T1000 (cell line): ENCODE measurements at places on chromosomes 13 and 19.

DNA sequence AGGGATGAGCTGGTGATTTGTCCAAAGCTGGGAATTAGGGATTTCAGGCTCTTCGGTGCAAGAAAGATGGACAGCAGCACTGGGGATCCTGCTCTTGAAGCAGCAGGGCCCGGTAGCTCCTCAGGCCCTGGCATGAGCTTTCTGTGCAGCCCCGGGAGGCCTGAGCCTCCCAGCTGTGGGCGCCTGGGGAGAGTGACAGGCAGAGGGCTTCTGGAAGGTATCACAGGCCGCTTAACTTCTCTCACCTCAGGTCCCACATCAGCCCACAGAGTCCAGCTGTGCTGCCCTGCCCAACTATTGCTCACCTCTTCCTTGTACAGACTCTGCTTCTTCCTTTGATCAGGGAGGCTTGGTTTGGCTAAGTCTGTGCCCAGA, 14.6 kb upstream of the ZNF536 start:
- no peak for DNase-seq

DNA sequence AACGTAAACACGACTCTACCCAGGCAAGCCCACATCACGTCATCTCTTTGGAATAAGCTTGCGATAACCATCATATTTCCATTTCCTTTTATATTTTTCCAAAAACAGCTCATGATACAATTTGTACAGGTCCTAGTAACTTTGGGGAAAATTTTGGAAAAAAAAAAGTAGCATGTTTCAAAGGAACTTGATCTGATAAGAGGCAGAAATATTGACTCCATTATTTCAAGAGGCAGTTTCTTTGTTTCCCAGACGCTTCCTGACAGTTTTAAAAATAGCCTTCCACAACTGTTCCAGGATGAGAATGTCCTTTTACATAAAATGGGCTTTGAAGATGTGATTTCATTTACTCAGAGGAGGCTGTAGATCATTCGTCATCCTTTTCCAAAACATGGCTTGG, 23.1 kb downstream of the KLF2 start:
- no peak for DNase-seq

GRCh38 chr13:78183732-78184131, 265.1 kb upstream of the EDNRB start:
- DNase-seq, result no peak

- no peak for DNase-seq
Observed at GRCh38 chr19:45311621-45312020, 11.1 kb downstream of the CKM start.

DNA sequence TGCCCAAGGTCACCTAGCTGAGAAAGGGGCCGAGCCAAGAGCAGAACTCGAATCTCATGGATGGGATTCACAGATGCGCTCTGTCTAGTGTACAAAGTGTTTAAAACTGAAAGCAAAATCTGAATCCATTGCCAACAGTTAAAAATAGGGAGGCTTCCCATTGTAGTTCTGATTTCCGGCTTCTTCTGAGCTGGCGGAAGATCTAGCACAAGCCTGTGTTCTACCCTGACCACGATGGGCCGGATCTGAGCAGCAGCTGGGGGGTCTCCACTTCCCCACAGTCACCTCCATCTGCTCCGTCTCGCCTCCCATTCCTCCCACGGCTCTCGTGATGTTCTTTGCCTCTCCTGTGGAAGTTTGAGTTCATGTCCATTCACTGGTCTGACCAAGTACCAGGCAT, 2.4 kb downstream of the CACNG8 start:
- no peak for DNase-seq

GRCh38 chr13:91572439-91572838, 174.0 kb downstream of the GPC5 start:
- DNase-seq, result no peak

- no peak for DNase-seq
Observed at GRCh38 chr13:30235216-30235615, 72.1 kb downstream of the KATNAL1 start.

GRCh38 chr13:29452773-29453616, 142.5 kb downstream of the SLC7A1 start:
- DNase-seq, result no peak

GRCh38 chr19:37986048-37986750, 79.2 kb downstream of the SIPA1L3 start:
- no peak for DNase-seq

DNA sequence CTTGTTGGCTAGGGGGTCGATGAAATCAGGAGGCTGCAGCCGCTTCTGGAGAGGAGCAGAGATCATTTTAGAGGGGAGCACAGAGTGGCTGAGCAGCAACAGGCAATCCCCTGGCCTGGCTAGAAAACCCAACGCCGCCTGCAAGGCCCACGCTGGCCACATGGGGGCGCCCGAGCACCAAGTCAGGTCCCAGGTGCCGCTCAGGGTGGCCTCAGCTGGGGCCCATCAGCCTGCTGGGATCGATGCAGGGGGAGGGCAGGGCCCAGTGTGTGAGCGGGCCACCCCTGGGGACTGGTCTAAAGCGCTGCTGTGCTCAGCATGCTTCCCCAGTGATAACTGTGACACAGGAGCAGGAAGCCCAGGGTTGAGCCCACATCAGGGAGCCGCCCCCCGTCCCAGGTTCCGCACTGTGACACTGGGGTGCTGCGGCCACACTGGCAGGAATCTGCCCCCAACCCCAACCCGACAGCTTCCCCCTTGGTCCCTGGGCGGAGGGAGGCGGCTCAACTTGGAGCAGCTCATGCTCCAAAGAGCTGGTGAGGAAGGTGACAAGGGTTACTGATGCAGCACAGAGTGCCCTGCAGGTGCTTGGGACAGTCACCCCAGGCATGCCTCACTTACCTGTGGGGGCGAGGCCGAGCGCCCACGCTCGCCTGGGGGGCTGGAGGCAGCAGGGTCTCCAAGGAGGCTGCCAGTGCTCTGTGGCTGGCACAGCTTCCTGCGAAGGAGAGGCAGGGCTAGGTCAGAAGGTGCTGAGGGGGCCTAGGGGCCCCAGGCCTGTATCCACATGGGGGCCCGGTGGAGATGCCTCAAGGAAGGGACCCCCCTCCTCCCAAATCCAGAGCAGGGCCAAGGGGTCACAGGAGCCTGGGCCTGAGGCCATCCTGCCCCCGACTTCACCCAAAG, 13.3 kb upstream of the ISYNA1 start:
- peak; percentile 78 for DNase-seq

GRCh38 chr13:46831588-46832194, 34.7 kb upstream of the ESD start:
- DNase-seq, result no peak

DNA sequence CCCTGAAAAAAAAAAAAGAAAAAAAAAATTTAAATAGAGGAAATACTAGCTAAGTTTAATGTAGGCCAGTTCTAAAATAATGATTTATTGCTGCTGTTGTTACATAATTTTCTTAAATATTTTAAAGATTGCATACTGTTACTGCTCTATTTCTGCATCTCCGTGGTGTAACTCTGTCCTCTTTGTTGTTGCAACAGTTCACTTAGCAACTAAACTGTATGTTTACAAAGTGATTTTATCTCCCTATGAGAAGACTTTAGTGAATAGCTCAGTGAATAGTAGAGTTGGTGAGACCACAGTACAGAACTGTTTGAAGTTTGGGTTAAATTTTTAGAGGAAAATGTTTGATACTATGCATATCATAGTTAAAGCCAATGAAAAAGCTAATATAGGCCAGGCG, 19.4 kb downstream of the BRCA2 start:
- no peak for DNase-seq

DNA sequence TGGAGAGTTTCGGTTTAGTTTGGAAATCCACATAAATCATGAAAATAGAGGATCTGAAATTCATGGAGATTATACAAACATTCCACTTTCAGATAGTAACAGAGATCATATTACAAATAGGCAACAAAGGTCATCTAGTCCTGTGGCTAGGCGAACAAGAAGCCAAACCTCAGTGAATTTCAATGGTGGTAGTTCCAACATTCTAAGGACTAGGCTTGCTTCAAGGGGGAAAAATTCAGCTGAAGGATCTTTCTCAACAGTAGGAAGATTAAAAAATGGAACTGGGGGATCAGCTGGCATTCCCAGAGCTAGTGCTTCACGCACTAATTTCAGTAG, 47.0 kb downstream of the FOXO1 start:
- DNase-seq, result no peak

DNA sequence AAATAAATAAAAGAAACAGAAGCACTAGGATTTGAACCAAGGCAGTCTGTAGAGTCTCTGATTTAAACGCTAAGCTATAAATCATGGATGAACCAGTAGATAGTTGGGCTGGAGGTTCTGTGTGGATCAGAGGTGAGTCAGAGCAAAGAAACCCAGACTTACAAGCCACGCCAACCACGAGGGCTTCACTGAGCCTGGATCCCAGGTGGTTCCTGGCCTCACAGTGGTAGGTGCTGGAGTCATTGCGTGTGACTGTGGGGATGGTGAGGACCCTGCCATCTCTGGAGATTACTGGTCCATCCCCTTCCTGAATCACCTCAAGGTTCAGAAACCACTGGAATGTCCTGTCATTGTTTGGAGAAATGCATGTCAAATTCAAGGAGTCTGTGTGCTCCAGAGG, 19.3 kb upstream of the CEACAM20 start:
- DNase-seq, result peak; percentile 37

GRCh38 chr19:7516333-7516732, 430 bp downstream of the ZNF358 start:
- no peak for DNase-seq

- no peak for DNase-seq
Observed at GRCh38 chr13:45055198-45055901, 65.0 kb upstream of the GTF2F2 start.

DNA sequence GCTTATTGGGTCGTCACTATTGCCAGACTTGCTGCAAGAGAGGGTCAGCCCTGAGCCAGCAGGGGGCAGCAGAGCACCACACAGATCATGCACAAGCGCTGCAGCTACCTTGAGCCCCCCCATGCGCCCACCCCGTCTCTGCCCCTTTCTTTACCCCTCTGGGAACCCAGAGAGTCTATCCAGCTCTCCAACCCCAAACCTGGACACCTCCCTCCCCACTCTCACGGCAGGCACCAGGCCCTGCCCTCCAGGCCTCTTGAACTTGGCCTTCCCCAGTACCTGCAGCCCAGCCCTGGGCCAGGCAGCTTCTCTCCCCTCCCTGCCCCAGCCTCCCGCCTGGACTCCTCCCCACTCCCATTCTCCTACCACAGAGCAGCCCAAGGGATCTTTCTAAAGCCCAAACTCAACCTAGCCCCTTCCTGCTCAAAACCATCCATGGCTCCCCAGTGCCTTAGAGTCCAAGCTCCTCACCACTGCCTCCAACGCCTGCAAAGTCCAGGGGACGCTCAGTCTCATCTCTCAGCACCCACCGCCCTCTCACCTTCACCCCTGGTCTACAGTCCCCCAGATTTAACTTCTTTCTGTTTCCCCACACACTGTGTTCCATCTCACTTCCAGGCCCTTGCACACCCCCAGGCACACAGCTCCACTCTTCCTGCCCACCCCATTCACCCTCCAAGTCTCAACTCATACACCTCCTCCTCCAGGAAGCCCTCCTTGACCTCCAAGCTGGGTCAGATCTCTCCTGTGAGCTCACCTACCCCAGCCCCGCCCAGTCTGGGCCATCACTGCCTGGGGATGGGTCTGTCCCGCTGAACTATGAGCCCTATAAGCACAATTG, 9.4 kb upstream of the CEACAM16 start:
- DNase-seq, result peak; percentile 32

- no peak for DNase-seq
Observed at GRCh38 chr19:31817971-31818797, 468.9 kb upstream of the TSHZ3 start.

DNA sequence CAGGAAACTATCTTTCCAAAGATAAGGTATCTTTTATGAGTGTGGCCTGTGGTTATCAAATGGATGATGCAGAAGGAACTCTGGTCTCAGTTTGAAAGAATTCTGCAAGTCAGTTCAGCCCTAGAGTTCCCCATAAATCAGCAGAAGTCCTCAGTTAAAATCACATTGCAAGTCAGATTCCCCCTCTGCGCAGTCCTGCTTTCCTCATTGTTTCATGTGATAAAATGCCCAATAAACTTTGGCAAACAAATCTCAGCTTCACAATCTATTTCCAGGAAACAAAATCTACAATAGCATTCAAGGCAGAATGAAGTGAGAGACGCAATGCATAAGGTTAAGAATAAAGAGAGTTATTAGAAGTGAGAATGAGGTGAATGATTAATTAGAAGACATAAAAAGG, 216.3 kb upstream of the KLHL1 start:
- DNase-seq, result no peak

DNA sequence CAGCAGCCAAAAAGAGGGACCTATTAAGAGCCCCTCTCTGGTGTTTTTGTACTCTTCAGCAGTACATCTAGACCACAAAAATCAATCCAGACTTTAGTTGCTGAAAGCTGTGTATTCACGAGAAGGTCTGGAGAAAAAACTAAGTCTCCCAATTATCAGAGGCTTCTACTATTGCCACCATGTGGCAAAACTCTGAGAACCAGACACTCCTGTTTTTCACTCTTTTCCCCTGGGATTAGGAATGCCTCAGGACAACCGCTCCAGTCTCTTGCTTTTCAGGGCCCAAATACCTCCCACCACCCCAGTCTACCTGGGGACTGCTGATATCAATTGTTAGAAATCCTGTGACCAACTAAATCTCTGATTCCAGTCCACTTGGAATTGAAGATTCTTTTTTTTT, 30.1 kb upstream of the OBI1 start:
- DNase-seq, result no peak

GRCh38 chr19:5628919-5629481, 6.1 kb downstream of the SAFB start:
- no peak for DNase-seq

GRCh38 chr13:100100115-100100879, 11.4 kb downstream of the PCCA start:
- DNase-seq, result no peak

- no peak for DNase-seq
Observed at GRCh38 chr13:110528911-110529310, 32.6 kb downstream of the RAB20 start.

DNA sequence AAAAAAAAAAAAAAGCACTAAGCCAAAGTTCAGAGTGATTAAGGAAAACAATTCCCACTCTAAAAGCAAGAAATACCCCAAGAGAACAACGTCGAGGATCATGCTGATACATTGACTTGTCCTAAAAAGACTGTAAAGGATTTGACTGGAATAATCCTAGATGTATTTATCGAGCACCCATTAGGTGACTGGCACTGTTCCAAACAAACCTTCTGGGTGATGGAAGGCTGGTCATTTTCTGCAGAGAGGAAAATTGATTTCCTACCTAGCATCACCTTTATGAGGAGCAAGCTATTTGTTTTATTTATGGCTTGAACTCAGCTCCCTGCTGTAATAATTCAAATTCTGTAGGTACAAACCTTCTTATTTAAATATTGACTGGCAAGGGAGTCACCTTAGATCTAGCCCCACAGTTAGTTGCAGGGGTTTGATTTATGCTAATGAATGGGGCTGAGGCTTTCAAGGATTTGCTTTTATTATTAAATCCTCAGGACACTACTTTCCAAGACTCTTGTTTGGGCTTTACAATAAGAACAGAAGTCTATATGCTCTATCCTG, 471.0 kb downstream of the OLFM4 start:
- DNase-seq, result no peak
